ENCODE measurements at places on chromosomes 5 and 9. TPM values are rescaled to one million over a fixed set of nuclear protein-coding genes. Genes with fewer than 3 reads are reported as not detected.

Gene SOWAHA
- polyA plus RNA-seq = not detected

Gene GPX3
- 3.5 TPM for polyA plus RNA-seq

Gene BNIP1
- 9.2 TPM for polyA plus RNA-seq

Gene TTC23L
- not detected for polyA plus RNA-seq

Gene CFAP90
- polyA plus RNA-seq = not detected

Gene IL7R
- polyA plus RNA-seq = 1.9 TPM

Gene CDH10
- not detected for polyA plus RNA-seq

Gene ARHGEF28
- not detected for polyA plus RNA-seq

Gene HRH2
- polyA plus RNA-seq = 75.5 TPM

Gene C9orf50
- polyA plus RNA-seq = not detected

Gene CCDC152
- polyA plus RNA-seq = 0.03 TPM

Gene C5orf58
- polyA plus RNA-seq = 0.46 TPM

Gene TAF1L
- not detected for polyA plus RNA-seq

Gene CD274
- not detected for polyA plus RNA-seq

Gene IFNB1
- polyA plus RNA-seq = not detected

Gene ST8SIA4
- 8.3 TPM for polyA plus RNA-seq

DNA sequence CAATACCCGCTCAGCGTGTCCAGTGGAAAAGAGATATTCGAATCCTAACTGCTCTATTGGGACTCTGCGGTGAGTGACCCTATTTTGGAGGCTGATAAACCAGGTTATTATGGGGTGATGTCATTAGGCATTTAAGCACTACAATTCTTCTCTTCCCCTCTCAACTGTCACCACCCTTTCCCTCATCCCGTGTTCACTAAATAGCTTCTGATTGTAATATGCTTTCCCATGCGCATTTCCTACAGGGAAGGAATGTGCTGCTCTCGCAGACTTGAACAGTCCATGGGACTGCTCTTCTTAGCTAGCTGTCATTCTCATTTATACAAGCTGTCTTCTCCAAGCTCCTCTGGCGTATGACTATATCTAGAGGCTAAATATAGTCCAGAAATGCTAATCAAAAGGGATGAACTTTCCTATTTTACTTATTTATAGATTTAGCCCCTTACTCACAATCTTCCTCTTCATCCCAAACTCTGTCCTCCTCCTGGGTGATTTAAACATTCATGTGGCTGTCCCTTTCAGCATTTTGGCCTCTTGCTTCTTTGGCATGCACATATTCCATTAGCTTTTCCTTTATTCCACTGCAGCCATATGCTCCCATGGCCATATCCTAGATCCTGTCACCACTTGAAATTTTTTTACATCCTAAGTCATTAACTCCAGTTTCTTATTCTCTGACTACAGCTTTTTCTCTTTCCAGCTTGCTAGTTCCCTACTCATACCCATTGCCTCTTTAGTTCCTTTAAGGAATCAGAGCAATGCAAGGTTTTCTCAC, 39.6 kb upstream of the CSNK1G3 start:
- no peak overlapping the region for H3K4me3 ChIP-seq
- H3K36me3 ChIP-seq = no peaks in the 10 kb centered on the region
- H3K4me1 ChIP-seq = no peaks in the 10 kb centered on the region
- H3K27me3 ChIP-seq = no peaks in the 10 kb centered on the region
- no peak for DNase-seq

- H3K4me3 ChIP-seq = no peak within 1 kb of the TSS
- H3K27me3 ChIP-seq = peaks cover 6% of the 10 kb centered on the region
- DNase-seq = no peak
Measured at GRCh38 chr5:19987612-19988361, at the start of gene CDH18. TSS of gene CDH18 (minus strand) at chr5:19988200. CDS start at chr5:19838986, 149,214 bp downstream.

GRCh38 chr9:4320021-4320420, 20.2 kb upstream of the GLIS3 start:
- H3K36me3 ChIP-seq = no peaks in the 10 kb centered on the region
- H3K4me3 ChIP-seq = no peak overlapping the region
- H3K27me3 ChIP-seq = no peaks in the 10 kb centered on the region

- H3K36me3 ChIP-seq = no peaks in the 10 kb centered on the region
- H3K27ac ChIP-seq = no peak overlapping the region
- H3K4me3 ChIP-seq = no peak overlapping the region
Measured at GRCh38 chr9:77561331-77562018, 86.6 kb downstream of the GNA14 start.

GRCh38 chr5:30502277-30502676, 691.2 kb upstream of the CDH6 start:
- H3K4me3 ChIP-seq = no peak overlapping the region
- no peak for DNase-seq
- H3K4me1 ChIP-seq = no peaks in the 10 kb centered on the region
- no peaks in the 10 kb centered on the region for H3K27me3 ChIP-seq
- H3K36me3 ChIP-seq = no peaks in the 10 kb centered on the region
- H3K27ac ChIP-seq = no peak overlapping the region

GRCh38 chr5:80275347-80275746, 19.5 kb upstream of the SERINC5 start:
- H3K4me3 ChIP-seq = no peak overlapping the region
- H3K36me3 ChIP-seq = no peaks in the 10 kb centered on the region
- no peak overlapping the region for H3K27ac ChIP-seq
- DNase-seq = no peak
- no peaks in the 10 kb centered on the region for H3K4me1 ChIP-seq

GRCh38 chr9:32431940-32432555, 47.6 kb downstream of the ACO1 start:
- H3K27ac ChIP-seq = no peak overlapping the region
- H3K27me3 ChIP-seq = no peaks in the 10 kb centered on the region
- H3K4me1 ChIP-seq = no peaks in the 10 kb centered on the region
- peak; percentile 3 for DNase-seq
- no peak overlapping the region for H3K4me3 ChIP-seq

DNA sequence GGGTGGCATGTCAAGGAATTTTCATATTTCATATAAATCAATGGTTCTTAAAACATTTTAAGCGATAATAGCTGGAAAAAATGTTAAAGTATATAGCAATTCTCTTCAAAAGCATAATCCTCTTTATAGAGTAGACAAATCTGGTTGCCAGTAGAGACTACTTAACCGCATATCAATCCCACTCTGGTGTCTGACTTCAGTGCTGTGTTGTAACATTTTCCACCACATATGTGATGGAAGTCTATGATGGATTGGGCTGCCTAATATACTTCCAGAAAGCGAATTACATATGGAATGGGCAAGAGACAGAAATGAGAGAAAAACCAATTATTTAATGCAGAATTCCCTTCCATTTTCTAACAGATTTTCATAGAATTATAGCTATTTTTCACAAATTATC, 54.3 kb downstream of the FBN2 start:
- no peak overlapping the region for H3K4me3 ChIP-seq
- H3K36me3 ChIP-seq = no peaks in the 10 kb centered on the region
- no peaks in the 10 kb centered on the region for H3K27me3 ChIP-seq
- H3K27ac ChIP-seq = no peak overlapping the region

- peaks cover 5% of the 10 kb centered on the region for H3K4me1 ChIP-seq
- no peak overlapping the region for H3K27ac ChIP-seq
- peaks cover 9% of the 10 kb centered on the region for H3K36me3 ChIP-seq
- H3K4me3 ChIP-seq = no peak overlapping the region
- DNase-seq = no peak
Measured at GRCh38 chr9:136225366-136225747, 20.3 kb downstream of the QSOX2 start.

- H3K36me3 ChIP-seq = no peaks in the 10 kb centered on the region
- H3K27me3 ChIP-seq = no peaks in the 10 kb centered on the region
- DNase-seq = no peak
- no peak overlapping the region for H3K4me3 ChIP-seq
- no peaks in the 10 kb centered on the region for H3K4me1 ChIP-seq
- no peak overlapping the region for H3K27ac ChIP-seq
Measured at GRCh38 chr5:100131161-100131560, 404.0 kb upstream of the FAM174A start.

- no peak overlapping the region for H3K4me3 ChIP-seq
- peaks cover 3% of the 10 kb centered on the region for H3K4me1 ChIP-seq
- no peaks in the 10 kb centered on the region for H3K36me3 ChIP-seq
- no peaks in the 10 kb centered on the region for H3K27me3 ChIP-seq
Measured at GRCh38 chr5:50576686-50577256, 89.7 kb upstream of the PARP8 start.

DNA sequence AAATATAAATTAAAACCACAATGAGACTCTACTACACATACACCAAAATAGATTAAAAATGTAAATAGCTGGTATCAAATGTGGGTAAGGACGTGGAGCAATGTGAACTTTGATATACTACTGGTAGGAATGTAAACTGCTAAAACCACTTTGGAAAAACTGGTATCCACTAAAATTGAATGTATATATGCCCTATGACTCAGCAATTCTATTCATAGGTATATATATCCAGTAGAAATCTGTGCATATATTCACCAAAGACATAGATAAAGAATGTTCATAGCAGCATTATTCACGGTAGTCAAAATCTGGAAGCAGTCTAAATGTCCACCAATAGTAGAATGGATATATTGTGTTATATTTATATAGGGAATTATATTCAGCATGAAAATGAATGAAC, 85.2 kb downstream of the ERP44 start:
- H3K27me3 ChIP-seq = no peaks in the 10 kb centered on the region
- peaks cover 60% of the 10 kb centered on the region for H3K36me3 ChIP-seq
- no peaks in the 10 kb centered on the region for H3K4me1 ChIP-seq
- DNase-seq = no peak
- H3K4me3 ChIP-seq = no peak overlapping the region

GRCh38 chr5:137379555-137380286, 119.4 kb downstream of the SPOCK1 start:
- H3K4me1 ChIP-seq = no peaks in the 10 kb centered on the region
- H3K36me3 ChIP-seq = no peaks in the 10 kb centered on the region
- no peak overlapping the region for H3K4me3 ChIP-seq
- no peak overlapping the region for H3K27ac ChIP-seq
- DNase-seq = no peak
- no peaks in the 10 kb centered on the region for H3K27me3 ChIP-seq

- peak within 1 kb of the TSS; percentile 86 for H3K27ac ChIP-seq
- H3K4me3 ChIP-seq = peak within 1 kb of the TSS; percentile 88
- H3K4me1 ChIP-seq = peaks cover 23% of the 10 kb centered on the region
- peaks cover 8% of the 10 kb centered on the region for H3K36me3 ChIP-seq
Measured at GRCh38 chr9:27529316-27530278, at the start of gene MOB3B. TSS of gene MOB3B (minus strand) at chr9:27529814. CDS start at chr9:27455550, 74,264 bp downstream.

- no peaks in the 10 kb centered on the region for H3K36me3 ChIP-seq
- no peak overlapping the region for H3K4me3 ChIP-seq
- no peaks in the 10 kb centered on the region for H3K27me3 ChIP-seq
- H3K4me1 ChIP-seq = no peaks in the 10 kb centered on the region
- no peak for DNase-seq
Measured at GRCh38 chr5:40273936-40274335, 405.8 kb upstream of the PTGER4 start.

- peaks cover 29% of the 10 kb centered on the region for H3K4me1 ChIP-seq
- no peak overlapping the region for H3K27ac ChIP-seq
- H3K27me3 ChIP-seq = peaks cover 86% of the 10 kb centered on the region
- H3K4me3 ChIP-seq = no peak overlapping the region
- H3K36me3 ChIP-seq = no peaks in the 10 kb centered on the region
Measured at GRCh38 chr5:93585767-93586385, 2.9 kb downstream of the NR2F1 start.

GRCh38 chr9:69035438-69036308, at the start of gene FXN:
TSS of gene FXN (plus strand) at chr9:69035752. CDS start at chr9:69035783, 31 bp downstream.
- no peaks in the 10 kb centered on the region for H3K27me3 ChIP-seq
- DNase-seq = peak; percentile 74
- peak within 1 kb of the TSS; percentile 86 for H3K27ac ChIP-seq
